Pulmonary artery endothelial cell (primary cell): ENCODE measurements at places on chromosomes 5 and 9. TPM values are rescaled to one million over a fixed set of nuclear protein-coding genes. Genes with fewer than 3 reads are reported as not detected.

Gene GARIN3
- not detected in 2 replicates for total RNA-seq

Gene ISL1
- total RNA-seq, result not detected in 2 replicates

Gene PCDHB10
- 0.33 and 0.46 TPM in 2 replicates for total RNA-seq

DNA sequence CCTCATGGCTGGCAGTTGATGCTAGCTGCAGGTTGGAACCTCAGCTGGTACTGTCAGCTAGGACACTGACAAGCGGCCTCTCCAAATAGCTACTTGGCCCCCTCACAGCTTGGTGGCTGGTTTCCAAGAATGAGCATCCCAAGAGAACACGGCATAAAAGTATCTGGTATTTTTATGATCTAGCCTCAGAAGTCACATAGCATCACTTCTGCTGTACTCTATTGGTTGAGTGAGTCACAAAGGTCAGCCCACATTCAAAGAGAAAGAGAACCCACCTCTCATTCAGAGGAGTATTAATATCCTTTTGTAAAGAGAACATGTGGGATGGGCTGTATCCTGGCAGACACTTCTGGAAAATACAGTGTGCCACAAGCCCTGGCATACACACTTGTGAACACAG, 6.0 kb upstream of the SIL1 start:
- DNase-seq, result no peak

DNA sequence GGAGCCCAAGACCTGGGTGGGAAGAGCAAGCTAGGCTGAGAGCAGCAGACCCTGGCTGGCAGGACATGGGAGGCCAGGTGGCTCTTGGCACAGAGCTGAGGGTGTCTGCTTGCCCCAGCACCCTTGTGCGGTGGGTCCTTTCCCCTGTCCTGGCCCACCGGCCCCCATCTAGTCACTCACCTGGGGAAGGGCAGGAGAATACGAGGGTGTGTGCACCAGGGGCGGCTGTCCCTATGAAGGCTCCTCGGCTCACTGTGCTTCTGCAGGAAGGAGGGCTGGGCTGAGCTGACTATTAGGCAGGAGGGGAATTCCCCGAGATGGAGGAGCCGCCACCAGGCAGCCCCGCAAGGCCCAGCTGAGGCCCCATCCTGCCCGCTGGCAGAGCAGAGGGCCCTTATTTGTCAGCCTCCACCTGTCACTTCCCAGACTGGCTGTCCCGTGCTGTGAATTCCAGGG, 6.1 kb upstream of the TNIP1 start:
- DNase-seq, result no peak

GRCh38 chr9:92724528-92725265, 39.9 kb downstream of the BICD2 start:
- no peak for DNase-seq
